ENCODE measurements at places on chromosomes 3 and 15. TPM values are rescaled to one million over a fixed set of nuclear protein-coding genes. Genes with fewer than 3 reads are reported as not detected.

GRCh38 chr15:77026501-77027110 is 31.7 kb downstream of the PSTPIP1 start:
- no peak for DNase-seq

The OR5AC2 gene
- total RNA-seq = not detected

DNA sequence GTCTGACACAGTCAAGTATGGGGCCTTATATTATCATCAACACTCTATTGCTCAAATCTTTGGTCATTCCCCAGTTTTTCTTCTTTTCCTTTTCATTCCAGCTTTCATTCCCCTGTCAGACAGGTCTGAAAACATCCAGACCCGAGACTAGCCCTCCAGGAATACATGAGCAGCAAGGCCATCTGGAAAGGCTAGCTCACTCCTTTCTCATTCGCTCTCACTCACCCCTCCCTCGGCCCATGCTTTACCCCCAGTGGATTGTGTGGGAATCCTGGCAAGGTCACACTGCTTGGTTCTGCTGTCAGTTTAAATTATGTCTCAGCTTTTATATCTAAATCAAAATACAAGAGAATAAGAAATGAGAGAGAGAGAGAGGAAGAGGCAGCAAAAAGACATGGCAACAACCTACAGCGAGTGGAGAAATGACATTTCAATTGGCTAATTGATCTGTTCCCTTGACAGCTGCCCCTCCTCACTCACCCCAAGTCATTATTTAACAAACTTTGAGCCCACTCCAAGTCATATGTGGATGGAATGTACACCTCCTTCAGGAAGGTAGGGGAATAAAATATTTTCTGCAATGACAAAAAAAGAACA is 962.2 kb downstream of the TUSC7 start:
- no peak for DNase-seq

The C15orf62 gene
- 0.17 TPM for total RNA-seq

GRCh38 chr3:133578548-133579191 is 5.2 kb downstream of the CDV3 start:
- no peak for DNase-seq

DNA sequence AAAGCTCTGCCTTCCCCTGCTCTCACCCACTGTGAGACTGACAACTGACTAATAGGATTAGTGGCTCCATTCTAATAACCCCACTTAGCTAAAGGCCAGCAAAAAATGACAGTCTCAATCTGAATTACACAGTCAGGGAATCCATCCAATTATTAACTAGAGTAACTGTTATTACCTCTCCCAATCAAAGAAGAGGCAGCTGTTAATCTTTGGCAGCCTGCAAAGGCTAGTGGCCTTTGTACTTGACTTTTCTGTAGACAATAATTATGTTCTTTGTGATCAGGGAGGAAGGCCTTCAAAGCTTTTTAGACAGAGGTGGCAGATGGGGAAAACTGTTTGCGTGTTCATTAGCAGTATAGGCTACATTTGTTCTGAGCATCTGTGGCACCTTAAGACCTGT is 177.7 kb downstream of the ISL2 start:
- DNase-seq = no peak
